ENCODE measurements at places on chromosomes 16 and 17. TPM values are rescaled to one million over a fixed set of nuclear protein-coding genes. Genes with fewer than 3 reads are reported as not detected.

The SHISA6 gene
- 0.05 TPM for total RNA-seq

DNA sequence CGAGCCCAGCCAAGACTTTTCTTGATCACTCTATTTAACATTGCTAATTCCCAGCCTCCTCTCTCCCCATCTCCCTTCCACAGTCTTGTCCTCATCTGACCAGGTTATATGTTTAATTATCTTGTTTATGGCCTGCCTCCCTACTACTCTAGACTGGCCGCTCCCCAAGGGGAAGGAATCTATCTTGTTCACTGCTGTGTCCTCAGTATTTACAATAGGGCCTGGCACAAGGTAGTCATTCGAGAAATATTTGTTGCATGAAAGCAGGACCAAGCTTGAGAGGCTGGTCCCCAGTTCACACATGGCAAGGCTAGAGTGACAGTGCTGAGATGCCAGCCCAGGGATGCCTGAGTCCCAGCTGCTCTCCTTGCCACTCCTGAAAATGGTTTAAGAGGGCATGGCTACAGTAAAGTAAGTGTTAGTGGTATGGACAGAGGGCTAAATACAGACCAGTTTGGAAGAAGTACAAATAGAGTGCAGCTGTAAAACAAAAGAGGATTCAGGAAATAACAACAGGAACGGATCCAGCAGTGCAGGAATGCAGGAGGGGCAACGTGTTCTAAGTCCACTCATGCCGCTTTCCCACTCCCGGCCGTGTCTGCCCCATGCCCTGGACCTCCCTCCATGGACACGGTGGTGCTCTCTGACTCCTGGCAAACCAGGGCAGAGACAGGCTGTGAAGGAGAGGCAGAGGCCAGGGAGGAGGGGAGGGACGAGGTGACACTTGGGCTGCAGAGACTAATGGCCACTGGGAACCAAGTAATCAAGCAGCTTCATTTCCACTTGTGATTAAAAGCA, 65.6 kb downstream of the TOM1L2 start:
- peaks cover 21% of the 10 kb centered on the region for H3K36me3 ChIP-seq
- peak overlapping the region; percentile 48 for H3K27ac ChIP-seq
- no peak for DNase-seq

The PRAC2 gene
- not detected for total RNA-seq

- H3K4me1 ChIP-seq = peaks cover 23% of the 10 kb centered on the region
- peak overlapping the region; percentile 85 for H3K27ac ChIP-seq
- no peaks in the 10 kb centered on the region for H3K36me3 ChIP-seq
- H3K4me3 ChIP-seq = no peak overlapping the region
Observed at GRCh38 chr16:83835586-83836566, 28.1 kb downstream of the HSBP1 start.

DNA sequence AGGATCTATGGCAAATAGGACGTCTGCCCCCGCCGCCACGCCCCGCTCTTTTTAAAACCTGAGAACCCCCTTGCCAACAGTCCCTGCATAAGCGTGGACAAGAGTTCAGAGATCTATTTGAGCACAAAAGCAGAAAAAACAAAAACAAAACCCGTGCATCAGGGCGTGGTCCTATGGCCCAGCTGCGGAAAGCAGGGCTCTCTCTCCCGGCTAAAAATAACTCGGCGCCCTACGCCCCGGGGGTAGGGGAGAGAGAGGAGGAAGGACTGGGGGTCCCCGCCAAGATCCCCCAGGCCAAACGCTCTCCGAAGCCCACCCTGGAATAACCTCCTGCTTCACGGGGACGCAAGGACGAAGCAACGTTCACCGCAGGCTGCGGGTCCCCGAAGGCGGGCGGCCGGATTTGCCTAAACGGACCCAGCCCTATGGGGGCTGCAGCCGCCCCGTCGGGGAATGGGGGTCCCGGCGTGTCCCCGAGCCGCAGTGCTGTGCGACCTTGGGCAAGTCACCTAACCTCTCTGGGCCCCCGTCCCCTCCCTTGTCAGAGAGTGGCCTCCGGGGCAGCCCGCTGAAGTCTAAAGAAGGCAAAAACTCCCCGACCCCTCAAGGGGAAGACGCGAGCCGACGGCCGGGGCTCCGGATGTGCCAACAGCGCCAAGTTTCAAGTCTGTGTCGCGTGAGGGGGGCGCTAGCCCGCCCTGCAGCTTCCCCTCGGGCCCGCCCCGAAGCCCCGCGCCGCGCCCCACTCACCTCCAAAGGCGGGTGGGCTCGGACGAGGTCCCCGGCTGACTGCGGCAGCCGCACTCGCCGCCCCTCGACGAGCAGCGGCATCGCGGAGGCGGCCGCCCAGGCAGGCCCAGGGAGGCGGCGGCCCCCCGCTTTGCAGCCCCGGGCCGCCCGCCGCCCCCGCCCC, 477 bp downstream of the NTAN1 start:
- peak overlapping the region; percentile 87 for H3K4me3 ChIP-seq
- H3K4me1 ChIP-seq = peaks cover 16% of the 10 kb centered on the region
- peak overlapping the region; percentile 76 for H3K27ac ChIP-seq
- H3K36me3 ChIP-seq = peaks cover 14% of the 10 kb centered on the region
- no peaks in the 10 kb centered on the region for H3K27me3 ChIP-seq

The TNFRSF13B gene
- total RNA-seq = not detected

DNA sequence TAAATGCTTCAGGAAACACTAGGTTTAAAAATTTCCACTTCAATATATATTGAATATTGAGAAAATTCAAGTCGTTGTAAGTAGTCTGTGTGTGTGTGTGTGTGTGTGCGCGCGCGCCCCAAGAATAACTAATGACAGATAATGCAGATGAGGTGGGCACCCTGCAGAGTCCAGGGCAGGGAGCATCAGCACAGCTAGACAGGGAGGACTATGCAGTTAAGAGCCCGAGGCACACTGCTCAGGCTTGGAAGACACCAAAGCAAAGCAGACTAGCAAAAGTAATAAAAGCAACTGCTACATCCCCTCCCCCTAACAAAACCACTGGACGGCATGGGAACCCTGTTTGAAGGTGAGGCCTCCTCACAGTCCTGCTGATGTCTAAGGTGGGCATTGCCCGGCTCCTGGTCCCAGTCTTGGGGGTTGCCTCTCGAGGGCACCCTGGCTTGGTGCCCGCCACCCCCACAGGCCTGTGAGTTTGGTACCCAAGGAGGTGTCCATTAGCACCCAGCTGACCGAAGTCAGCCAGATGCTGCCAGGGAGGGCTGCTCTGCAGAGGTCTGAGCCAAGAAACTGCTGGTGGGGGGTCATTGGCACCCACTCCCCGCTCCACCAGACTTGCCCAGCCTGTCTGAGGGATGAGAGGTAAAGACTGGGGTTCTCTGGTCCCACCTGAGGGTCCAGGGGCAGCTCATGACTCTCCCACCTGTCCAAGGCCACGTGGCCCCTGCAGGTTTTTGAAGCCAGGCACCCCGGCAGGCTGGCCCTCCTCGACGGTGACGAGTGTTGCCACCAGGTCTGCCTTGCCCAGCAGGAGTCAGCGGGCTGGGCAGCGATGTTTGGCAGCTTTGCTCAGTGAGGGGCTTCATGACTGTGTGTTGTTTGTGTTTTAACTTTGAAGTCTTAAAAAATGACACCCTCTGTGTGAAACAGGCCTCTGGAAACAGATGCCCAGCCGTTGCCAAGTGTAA, 18.7 kb downstream of the LRRC75A start:
- DNase-seq = no peak
- H3K4me3 ChIP-seq = no peak overlapping the region
- H3K27ac ChIP-seq = no peak overlapping the region
- H3K36me3 ChIP-seq = peaks cover 2% of the 10 kb centered on the region
- H3K4me1 ChIP-seq = peaks cover 19% of the 10 kb centered on the region
- no peaks in the 10 kb centered on the region for H3K27me3 ChIP-seq

DNA sequence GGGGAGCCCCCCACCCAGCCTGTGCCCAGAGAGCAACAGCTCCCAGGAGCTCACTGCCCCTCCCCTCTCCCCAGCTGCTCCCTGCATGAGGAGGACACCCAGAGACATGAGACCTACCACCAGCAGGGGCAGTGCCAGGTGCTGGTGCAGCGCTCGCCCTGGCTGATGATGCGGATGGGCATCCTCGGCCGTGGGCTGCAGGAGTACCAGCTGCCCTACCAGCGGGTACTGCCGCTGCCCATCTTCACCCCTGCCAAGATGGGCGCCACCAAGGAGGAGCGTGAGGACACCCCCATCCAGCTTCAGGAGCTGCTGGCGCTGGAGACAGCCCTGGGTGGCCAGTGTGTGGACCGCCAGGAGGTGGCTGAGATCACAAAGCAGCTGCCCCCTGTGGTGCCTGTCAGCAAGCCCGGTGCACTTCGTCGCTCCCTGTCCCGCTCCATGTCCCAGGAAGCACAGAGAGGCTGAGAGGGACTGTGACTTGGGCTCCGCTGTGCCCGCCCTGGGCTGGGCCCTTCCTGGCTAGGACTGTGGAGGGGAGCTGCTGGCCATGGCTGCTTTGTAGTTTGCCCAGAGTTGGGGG, 584 bp downstream of the TCAP start:
- H3K27me3 ChIP-seq = peaks cover 8% of the 10 kb centered on the region
- no peak overlapping the region for H3K4me3 ChIP-seq
- H3K27ac ChIP-seq = peak overlapping the region; percentile 27
- DNase-seq = no peak

GRCh38 chr16:71201054-71201453, 29.5 kb downstream of the HYDIN start:
- no peaks in the 10 kb centered on the region for H3K27me3 ChIP-seq
- no peak overlapping the region for H3K27ac ChIP-seq
- no peaks in the 10 kb centered on the region for H3K4me1 ChIP-seq
- no peak overlapping the region for H3K4me3 ChIP-seq

DNA sequence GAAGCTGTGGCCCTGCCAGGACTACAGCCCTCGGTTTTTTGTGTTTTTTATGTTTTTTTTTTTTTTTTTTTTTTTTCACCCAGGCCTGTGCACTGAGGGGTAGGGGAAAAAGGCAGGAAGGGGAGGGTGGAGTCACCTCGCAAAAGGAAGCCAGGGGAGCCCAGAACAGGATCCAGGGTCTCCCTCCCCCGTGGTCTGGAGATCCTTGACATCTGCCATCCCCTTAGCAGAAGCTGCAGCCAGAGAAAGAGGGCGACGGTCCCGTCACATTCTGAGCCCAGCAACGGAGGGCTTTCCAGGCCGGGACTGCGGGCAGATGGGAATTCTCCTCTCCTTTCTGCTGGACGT, 29.1 kb upstream of the PHOSPHO1 start:
- no peak for DNase-seq
- peaks cover 8% of the 10 kb centered on the region for H3K4me1 ChIP-seq
- H3K27me3 ChIP-seq = peaks cover 2% of the 10 kb centered on the region
- H3K36me3 ChIP-seq = no peaks in the 10 kb centered on the region
- peak overlapping the region; percentile 66 for H3K27ac ChIP-seq

GRCh38 chr16:20321671-20322070, 5.6 kb downstream of the GP2 start:
- H3K4me3 ChIP-seq = no peak overlapping the region
- no peaks in the 10 kb centered on the region for H3K36me3 ChIP-seq
- no peak for DNase-seq
- H3K27ac ChIP-seq = no peak overlapping the region
- H3K27me3 ChIP-seq = no peaks in the 10 kb centered on the region

- peaks cover 3% of the 10 kb centered on the region for H3K36me3 ChIP-seq
- peak overlapping the region; percentile 65 for H3K27ac ChIP-seq
- H3K4me1 ChIP-seq = peaks cover 34% of the 10 kb centered on the region
- H3K4me3 ChIP-seq = peak overlapping the region; percentile 89
- H3K27me3 ChIP-seq = no peaks in the 10 kb centered on the region
- no peak for DNase-seq
Observed at GRCh38 chr17:82752371-82753200, 721 bp downstream of the TBCD start.

GRCh38 chr17:81273698-81274470, 21.2 kb downstream of the SLC38A10 start:
- DNase-seq = no peak
- no peaks in the 10 kb centered on the region for H3K27me3 ChIP-seq
- peaks cover 60% of the 10 kb centered on the region for H3K36me3 ChIP-seq
- no peaks in the 10 kb centered on the region for H3K4me1 ChIP-seq
- no peak overlapping the region for H3K27ac ChIP-seq

- no peaks in the 10 kb centered on the region for H3K36me3 ChIP-seq
- no peak for DNase-seq
- H3K4me1 ChIP-seq = peaks cover 12% of the 10 kb centered on the region
Observed at GRCh38 chr17:3794557-3795389, 6.2 kb downstream of the ITGAE start.

- no peak overlapping the region for H3K4me3 ChIP-seq
- H3K36me3 ChIP-seq = peaks cover 7% of the 10 kb centered on the region
- no peak for DNase-seq
- H3K27ac ChIP-seq = no peak overlapping the region
- H3K27me3 ChIP-seq = no peaks in the 10 kb centered on the region
Observed at GRCh38 chr17:82679586-82680465, 18.7 kb downstream of the RAB40B start.

The LRRC75A gene
- total RNA-seq = 2.0 TPM

DNA sequence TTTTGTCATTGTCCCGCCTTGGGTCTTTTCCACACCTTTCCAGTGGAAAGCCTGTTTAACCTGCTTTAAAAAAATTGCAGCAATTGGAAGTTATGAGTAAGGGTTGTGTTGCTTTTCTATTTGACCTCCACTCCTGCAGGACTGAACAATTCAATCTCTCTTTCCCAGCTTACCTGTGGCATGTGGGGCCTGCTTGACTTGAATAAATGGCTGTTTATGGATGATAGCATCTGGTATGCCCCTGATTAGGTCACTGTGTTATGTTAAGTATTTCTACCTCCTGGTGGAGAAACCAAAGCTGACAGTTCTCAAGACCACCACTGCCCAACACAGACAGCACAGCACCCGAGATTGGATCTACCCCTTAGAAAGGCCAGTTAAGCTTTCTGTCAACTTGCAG, 64.8 kb upstream of the NOG start:
- no peak overlapping the region for H3K27ac ChIP-seq
- H3K36me3 ChIP-seq = no peaks in the 10 kb centered on the region
- no peak for DNase-seq
- H3K4me1 ChIP-seq = no peaks in the 10 kb centered on the region
- no peak overlapping the region for H3K4me3 ChIP-seq
- H3K27me3 ChIP-seq = no peaks in the 10 kb centered on the region

GRCh38 chr17:51850201-51850600, 308.3 kb downstream of the CA10 start:
- no peak for DNase-seq
- no peaks in the 10 kb centered on the region for H3K27me3 ChIP-seq
- no peak overlapping the region for H3K4me3 ChIP-seq
- H3K36me3 ChIP-seq = no peaks in the 10 kb centered on the region

DNA sequence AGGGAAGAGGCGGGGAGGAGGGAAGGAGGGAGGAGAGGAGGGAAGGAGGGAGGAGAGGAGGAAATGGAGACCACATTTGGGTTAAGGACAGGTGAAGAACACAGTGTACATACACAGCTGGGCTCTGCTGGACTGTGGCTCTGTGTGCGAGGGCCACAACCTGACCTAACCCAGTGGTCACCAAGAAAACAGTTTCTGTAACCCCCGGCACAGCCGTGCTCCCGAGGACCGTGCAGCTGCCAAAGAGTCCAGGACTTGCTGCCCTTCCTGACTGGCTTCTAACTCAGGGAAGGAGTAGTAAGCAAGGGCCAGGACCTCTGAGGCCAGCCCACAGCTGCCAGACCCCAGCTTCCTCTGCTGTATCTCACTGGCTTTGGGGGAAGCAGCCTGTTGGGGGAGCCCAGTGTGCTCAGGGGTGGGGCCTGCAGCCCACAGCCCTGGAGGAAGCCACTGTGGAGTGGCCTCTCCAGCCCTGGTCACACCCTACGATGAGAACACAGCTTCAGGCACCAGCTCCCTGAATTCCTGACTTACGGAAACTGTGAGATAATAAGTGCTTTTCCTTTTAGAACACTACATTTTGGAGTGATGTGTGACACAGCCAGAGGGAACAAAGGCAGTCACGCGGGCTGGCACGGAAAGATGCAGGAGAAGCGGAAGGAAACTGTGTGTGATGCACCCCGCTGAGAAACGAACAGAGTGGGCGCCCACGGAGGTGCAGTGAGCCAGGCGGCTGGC, 32.3 kb downstream of the SLC7A5 start:
- peak overlapping the region; percentile 93 for H3K27ac ChIP-seq
- H3K4me1 ChIP-seq = peaks cover 55% of the 10 kb centered on the region
- peak overlapping the region; percentile 52 for H3K4me3 ChIP-seq
- no peak for DNase-seq
- no peaks in the 10 kb centered on the region for H3K27me3 ChIP-seq
